Stimulated activated CD8-positive, alpha-beta memory T cell treated with anti-CD3 and anti-CD28 coated beads, Interleukin-4, amount 100 ng/mL, for 1 hour (primary cell): ENCODE measurements at places on chromosomes 1 and 21.

- no peak for DNase-seq
Measured at GRCh38 chr1:29638281-29638680, 402.0 kb downstream of the PTPRU start.

DNA sequence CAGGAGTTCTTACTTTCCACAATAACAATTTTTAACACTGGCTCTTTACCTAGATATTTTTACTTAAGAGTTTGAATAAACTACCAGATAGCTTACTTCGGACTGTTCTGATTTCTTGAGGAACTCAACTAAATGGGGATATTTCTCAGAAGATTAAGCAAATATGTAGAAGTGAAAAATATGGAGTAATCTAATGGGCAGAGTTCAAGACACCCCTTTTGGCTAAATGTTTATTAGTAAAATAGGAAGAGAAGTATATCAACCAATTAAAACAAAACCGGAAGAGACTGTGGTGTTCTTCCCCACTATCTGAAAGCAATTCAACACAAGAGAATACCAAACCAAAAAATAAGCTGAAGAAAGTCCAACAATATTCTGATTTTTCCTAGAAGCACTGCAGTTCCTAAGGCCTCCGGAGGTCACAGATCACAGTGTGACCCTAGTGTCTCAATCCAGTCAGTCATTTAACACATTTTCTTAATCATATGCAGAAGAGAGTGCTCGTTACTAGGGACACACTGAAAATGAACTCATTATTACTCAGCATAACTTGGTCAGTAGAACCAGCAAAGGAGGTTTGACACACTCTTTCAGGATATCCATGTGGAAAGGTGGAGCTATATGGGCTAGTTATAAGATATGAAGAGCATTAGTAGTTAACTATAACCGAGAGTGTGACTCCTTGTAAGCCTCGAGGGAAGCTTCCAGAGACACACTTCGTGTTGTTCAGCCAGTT, 5.2 kb downstream of the SIPA1L2 start:
- DNase-seq = no peak

DNA sequence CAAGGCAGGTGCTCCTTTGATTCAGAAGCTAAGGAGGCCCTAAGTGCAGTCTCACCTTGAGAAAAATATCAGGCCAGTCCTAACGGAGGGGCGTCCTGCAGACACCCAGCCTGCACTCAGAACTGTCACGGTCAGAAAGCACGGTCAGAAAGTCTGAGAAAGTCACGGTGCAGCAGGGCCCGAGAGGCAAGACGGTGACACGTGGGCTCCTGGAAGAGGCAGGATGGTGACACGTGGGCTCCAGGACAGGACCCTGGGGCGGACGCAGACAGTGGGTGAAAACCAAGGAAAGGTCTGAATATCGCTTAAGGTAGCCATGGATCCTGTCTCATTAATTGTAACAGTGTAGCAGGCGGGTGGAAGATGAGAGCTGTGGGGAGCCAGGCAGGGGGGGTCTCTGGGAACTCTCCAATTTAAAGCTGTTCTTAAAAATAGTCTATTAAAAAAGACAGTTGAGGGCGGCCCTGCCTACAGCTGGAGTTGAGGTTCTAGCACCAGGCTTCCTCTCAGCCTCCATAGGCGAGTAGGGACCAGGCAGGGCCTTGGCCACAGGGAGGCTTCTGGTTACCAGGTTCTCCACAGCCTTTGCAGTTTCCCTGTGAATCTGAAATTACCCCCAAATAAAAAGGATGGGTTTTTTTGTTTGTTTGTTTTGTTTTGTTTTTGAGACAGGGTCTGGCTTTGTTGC, 65.2 kb downstream of the FAAP20 start:
- no peak for DNase-seq

- no peak for DNase-seq
Measured at GRCh38 chr1:24688033-24688432, 44.9 kb downstream of the SRRM1 start.

- no peak for DNase-seq
Measured at GRCh38 chr1:236338096-236338495, 56.0 kb upstream of the EDARADD start.

GRCh38 chr1:14282707-14283106, 315.8 kb upstream of the KAZN start:
- DNase-seq = no peak

GRCh38 chr1:8679395-8679800, 138.0 kb downstream of the RERE start:
- no peak for DNase-seq

- no peak for DNase-seq
Measured at GRCh38 chr1:207321790-207322645, 540 bp downstream of the CD55 start.

- no peak for DNase-seq
Measured at GRCh38 chr1:96060621-96061020, 661.0 kb upstream of the PTBP2 start.

DNA sequence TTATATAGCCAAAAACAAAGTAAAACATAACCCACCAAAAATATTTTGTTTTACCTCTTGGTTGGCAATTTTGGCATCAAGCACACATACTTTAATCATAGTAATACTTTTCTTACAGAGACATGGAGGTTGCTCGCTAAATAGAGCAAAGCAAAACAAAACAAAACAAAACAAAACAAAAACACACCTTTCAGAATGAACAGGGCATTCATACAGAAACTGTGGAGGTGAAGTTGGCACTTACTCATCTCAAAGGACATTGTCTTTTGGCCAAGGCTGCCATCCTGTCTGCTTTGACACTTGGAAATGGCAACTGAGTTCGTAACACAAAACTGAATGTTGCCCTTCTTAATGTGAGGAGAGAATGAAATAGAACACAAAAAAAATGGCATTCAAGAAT, 773.1 kb downstream of the USP25 start:
- DNase-seq = no peak

DNA sequence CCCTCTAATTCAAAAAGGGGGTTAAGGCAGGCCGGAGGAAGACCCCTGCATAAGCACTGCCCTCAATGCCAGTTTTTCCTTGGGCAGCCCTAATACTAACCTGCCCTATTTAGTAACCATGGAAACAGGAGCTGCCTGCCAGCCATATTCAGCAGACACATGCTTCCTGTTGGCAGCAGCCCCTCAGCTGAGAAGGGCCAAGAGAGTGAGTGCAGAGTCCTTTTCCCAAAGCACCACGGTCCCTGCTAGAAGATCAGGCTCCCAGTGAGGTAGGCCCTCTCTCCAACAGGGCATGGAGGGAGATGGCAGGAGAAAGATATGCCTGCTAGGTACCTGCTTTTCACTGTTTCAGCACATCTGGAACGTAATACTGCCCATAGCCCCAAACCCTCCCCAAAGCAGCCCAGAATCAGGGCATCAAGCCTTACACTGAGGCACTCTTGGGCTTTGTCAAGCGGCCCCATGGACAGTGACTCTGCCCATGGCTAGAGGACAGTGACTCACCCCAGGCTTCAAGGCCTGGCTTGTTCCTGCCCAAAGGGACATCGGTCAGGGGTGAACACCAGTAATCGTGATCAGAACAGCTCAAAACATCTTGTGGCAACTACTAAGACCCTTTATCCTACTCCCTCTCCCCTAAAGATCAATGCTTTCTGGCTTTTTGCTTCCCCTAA, 64.5 kb downstream of the BCAR3 start:
- no peak for DNase-seq

- DNase-seq = no peak
Measured at GRCh38 chr1:53319296-53320101, 8.4 kb downstream of the LRP8 start.

DNA sequence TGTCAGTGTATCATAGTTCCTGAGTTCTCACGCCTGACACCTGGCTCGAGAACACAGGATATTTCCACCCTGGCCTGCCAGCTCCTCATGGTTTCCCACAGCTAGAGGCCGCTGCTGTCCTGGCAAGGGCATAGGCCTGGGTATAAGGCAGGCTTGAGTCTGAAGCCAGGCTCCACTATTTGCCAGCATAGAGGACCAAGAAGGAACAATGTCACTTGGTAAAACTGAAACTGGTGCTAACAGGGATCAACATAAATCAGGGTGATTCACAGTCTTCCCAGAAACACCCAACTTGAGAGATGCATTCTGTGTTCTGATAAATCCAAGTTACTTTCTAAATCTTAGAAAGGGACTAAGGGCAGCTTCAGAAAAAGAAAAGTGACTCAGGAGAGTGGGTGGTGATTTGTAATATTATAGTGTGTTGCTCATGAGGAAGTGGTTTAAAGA, 6.9 kb upstream of the S100A2 start:
- DNase-seq = no peak

DNA sequence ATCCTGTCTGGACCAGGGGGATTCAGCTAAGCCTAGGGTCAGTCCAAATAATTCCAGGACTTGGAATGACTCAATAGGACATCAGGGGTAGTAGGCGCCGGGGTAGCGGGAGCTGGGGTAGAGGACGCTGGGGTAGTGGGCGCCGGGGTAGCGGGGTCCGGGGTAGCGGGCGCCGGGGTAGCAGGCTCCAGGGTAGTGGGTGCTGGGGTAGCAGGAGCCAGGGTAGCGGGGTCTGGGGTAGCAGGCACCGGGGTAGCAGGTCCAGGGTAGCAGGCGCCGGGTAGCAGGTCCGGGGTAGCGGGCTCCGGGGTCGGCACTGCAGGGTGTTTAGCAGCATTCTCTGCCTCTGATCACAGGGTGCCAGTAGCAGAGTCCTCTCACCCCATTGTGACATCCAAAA, 248.9 kb downstream of the KCNJ6 start:
- DNase-seq = no peak

DNA sequence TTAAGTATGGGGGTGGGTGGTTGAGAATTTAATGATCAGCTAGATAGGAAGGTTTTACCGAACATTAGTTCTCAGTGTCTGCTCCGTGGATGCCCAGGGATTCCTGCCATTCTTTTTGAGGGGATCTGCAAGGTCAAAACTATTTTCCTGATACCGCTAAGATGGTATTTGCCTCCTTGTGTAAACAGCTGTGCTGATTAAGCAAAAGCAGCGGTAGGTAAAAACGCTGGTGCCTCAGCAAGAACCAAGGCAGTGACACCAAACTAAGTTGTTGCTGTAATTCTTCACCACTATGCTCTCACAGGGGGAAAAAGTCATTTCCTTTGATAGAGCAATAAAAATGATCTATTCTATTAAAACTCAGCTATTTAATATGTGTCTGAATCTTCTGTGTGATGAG, 229.0 kb downstream of the FMN2 start:
- DNase-seq = no peak

- no peak for DNase-seq
Measured at GRCh38 chr1:26449868-26450267, 17.7 kb downstream of the DHDDS start.

DNA sequence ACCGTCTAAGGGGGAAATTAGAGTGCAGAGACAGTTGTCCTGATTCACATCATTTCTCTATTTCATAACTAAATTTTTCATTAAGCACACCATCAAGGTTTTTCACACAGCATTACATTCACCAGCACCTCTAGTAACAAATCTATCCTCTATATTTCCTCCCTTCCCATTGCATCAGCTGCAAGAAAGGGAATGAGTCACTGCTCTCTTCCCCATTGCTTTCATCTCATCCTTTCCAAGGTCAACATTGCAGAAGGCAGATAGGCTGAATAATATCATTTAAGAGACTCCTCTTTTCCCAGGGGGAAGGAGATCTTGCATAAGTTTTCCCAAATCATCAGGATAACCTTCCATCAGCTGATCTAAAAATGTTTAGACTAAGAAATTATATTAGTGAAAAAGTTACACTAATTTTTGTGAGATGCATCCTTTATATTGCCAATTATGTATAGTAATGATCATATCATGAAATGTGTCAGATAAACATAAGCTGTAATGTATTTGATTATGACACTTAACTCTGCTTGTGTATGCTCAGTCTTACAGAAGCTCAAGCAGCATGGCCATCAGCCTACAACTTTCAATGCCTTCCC, 4.3 kb downstream of the INTS7 start:
- DNase-seq = no peak

DNA sequence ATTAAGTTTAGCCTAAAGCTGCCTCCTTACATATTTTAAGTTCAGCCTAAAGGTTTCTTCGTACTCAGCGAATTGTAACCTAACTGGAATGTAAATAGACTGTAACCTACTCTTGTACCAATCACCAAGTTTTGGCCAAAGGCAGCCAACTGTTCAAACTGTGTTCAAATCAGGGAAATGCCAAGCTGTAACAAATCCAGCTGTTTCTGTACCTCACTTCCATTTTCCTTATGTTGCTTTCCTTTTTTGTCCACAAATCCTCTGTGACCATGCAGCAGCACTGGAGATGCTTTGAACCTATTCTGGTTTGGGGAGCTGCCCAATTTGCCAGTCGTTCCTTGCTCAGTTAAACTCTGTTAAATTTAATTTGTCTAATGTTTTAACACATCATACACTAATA, 3.2 kb upstream of the APOBEC4 start:
- no peak for DNase-seq

GRCh38 chr21:16418226-16418625, 688.4 kb downstream of the USP25 start:
- DNase-seq = no peak

DNA sequence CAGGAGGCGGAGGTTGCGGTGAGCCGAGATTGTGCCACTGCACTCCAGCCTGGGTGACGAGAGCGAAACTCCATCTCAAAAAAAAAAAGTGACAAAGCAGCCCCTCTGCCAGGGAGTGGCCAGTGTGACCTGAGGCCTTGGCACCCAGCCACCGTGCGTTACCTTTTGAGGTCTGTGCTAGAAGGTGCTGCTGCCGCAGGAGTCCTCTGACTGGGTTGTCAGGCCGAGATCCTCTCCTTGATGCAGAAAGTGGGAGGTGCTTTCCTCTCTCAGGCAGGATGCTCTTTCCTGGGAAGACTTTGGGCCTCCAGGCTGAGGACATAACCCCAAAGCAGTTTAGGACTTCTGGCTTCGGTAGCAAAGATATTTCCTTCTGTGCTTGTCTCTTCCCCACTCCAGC, 280.5 kb upstream of the VAMP3 start:
- DNase-seq = no peak

GRCh38 chr1:12539320-12539704, 78.7 kb downstream of the DHRS3 start:
- DNase-seq = no peak

- DNase-seq = no peak
Measured at GRCh38 chr1:169680377-169681019, 30.9 kb downstream of the SELL start.

DNA sequence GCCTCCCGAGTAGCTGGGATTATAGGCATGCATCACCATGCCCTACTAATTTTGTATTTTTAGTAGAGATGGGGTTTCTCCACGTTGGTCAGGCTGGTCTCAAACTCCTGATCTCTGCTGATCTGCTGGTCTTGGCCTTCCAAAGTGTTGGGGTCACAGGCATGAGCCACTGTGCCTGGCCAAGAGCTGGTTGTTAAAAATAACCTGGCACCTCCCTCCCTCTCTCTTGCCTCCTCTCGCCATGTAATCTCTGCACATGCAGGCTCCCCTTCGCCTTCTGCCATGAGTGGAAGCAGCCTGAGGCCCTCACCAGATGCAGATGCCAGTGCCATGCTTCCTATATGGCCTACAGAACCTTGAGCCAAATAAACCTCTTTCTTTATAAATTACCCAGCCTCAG, 74.7 kb upstream of the TLR5 start:
- DNase-seq = no peak

- DNase-seq = no peak
Measured at GRCh38 chr1:112702420-112703261, 4.3 kb downstream of the RHOC start.

GRCh38 chr1:32859915-32860314, 10.8 kb downstream of the FNDC5 start:
- no peak for DNase-seq

- no peak for DNase-seq
Measured at GRCh38 chr1:226304291-226304955, 4.5 kb downstream of the LIN9 start.

- DNase-seq = no peak
Measured at GRCh38 chr1:14320986-14321385, 277.5 kb upstream of the KAZN start.
